Cerebellum (tissue), 4 donors: ENCODE measurements at places on chromosomes 6 and 20.
A peak's percentile ranks its signal among the peaks of the same experiment; 100 is the strongest.

GRCh38 chr6:106981926-106982325 is 7.4 kb upstream of the CD24 start:
- no peak for DNase-seq

DNA sequence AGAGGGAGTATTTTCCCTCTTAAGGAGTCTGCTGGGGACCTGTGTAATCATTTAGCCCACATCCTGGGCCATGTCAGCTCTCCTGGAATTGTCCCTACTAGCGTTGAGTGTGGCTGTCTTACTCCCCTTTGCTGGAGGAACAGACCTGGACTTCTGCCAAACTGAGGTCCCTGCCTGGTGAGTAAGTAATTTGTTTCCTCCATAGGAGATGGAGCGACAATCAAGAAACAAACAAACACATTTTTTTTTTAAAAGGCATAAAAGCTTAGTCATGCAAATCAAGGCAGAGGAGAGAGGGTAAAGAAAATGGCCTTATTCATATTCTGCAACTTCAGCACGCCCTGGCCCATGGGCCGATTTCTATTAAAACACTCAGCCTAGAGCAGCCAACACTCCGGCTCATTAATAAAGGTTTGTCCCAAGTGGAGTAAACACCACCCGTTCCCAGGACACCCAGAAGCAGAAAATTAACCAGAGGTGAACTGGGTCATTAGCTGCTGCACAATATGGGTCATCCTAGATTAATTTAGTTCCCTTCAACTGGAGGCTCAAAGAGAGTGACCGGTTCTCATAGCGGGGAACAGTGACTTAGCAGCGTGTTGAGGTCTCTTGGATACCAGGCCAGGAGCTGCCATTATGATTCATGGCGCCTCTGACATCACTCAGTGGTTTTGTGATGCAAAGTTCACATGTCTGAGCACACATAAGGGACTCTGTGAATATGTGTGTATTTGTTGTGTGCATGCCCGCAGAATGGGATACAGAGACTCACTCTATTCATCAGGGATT is 165.0 kb upstream of the SULF2 start:
- DNase-seq: no peak

DNA sequence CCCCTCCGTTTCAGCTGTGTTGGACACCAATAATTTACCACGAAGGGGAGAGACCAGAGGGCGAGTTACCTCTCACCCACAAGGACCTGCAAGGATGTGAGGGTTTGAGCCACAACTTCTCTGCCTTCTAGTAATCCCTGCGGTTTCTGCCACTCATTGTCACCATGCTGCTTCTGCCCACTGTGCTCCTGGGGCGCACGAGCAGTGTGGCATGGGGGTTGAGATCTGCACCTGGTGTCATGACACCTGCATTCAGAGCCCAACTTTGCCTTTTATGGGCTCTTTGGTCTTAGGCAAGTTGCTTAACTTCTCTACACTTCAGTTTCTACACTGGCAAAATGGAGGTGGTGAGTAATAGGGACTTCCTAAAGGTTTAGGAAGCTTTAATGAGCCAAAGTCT is 84.9 kb downstream of the SOBP start:
- DNase-seq: no peak

- peak; percentile 36 for DNase-seq
These were observed 612 bp downstream of the TNNC2 start for GRCh38 chr20:45826381-45827019.

- no peak for DNase-seq
These were observed 1380.8 kb downstream of the GRIK2 start for GRCh38 chr6:102774326-102774725.
